ENCODE measurements at places on chromosomes 7 and 10. TPM values are rescaled to one million over a fixed set of nuclear protein-coding genes. Genes with fewer than 3 reads are reported as not detected.

DNA sequence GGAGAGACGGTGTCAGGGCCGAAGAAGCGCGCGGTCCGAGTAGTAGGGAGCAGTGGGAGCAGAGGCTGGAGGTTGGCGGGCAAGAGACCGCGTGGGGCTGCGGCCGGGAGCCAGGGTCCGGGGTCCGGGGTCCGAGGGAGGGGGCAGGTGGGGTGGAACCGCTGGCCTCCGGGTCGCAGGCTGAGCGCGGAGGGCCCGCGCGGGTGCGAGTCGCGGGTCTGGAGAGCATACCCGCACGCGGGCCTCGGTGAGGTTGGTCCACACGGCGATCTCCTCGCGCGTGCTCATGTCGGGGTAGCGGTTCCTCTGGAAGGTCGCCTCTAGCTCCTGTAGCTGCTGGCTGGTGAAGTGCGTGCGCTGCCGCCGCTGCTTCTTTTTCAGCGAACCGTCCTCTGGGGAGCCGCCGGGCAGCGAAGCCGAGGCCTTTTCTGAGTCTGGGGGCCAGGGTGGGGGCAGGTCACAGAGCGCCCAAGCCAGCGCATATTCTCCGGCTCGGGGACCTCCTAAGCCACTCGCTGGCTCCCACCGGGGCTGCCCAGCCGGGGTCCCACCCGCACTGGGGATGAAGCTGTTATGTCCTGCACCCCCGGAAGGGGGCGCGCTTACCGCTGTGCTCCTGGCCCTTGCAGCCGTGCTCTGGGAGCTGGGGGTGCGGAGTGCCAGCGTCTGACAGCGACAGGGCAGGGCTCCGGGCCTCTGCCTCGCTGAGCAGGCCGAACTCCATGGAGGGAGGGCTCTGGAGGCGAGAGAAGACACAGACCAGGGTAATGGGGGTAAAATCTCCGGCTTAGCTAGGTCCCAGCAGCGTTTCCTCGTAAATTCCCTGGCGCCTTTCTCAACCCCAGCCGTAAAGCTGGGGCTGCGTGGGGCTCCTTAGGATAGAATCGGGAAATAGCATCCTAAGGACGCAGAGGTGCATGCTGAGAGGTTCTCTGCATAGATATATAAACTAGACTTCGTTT, 5.5 kb downstream of the ELOVL3 start:
- H3K27me3 ChIP-seq = peaks cover 58% of the 10 kb centered on the region
- peak; percentile 65 for DNase-seq
- peak overlapping the region; percentile 68 for H3K4me3 ChIP-seq
- H3K36me3 ChIP-seq = no peaks in the 10 kb centered on the region
- no peak overlapping the region for H3K27ac ChIP-seq

- peak overlapping the region; percentile 95 for H3K4me3 ChIP-seq
- H3K4me1 ChIP-seq = peaks cover 42% of the 10 kb centered on the region
- H3K27ac ChIP-seq = peak overlapping the region; percentile 92
- H3K27me3 ChIP-seq = no peaks in the 10 kb centered on the region
- H3K36me3 ChIP-seq = peaks cover 28% of the 10 kb centered on the region
- DNase-seq = no peak
Observed at GRCh38 chr7:129434675-129435318, 565 bp downstream of the STRIP2 start.

- H3K36me3 ChIP-seq = no peaks in the 10 kb centered on the region
- H3K4me1 ChIP-seq = no peaks in the 10 kb centered on the region
- H3K27ac ChIP-seq = no peak overlapping the region
- H3K27me3 ChIP-seq = no peaks in the 10 kb centered on the region
- no peak for DNase-seq
- no peak overlapping the region for H3K4me3 ChIP-seq
Observed at GRCh38 chr7:24175603-24176002, 108.4 kb upstream of the NPY start.

- H3K4me3 ChIP-seq = peak within 1 kb of the TSS; percentile 71
- peaks cover 17% of the 10 kb centered on the region for H3K27me3 ChIP-seq
- H3K27ac ChIP-seq = peak within 1 kb of the TSS; percentile 59
- H3K4me1 ChIP-seq = peaks cover 55% of the 10 kb centered on the region
- DNase-seq = no peak
- peaks cover 2% of the 10 kb centered on the region for H3K36me3 ChIP-seq
Observed at GRCh38 chr10:49187950-49188761, at the start of gene TMEM273. TSS of gene TMEM273 (minus strand) at chr10:49188391. CDS start at chr10:49188336, 55 bp downstream.

GRCh38 chr10:11204351-11204942, 186.8 kb downstream of the CELF2 start:
- H3K36me3 ChIP-seq = peaks cover 82% of the 10 kb centered on the region
- DNase-seq = no peak
- peaks cover 100% of the 10 kb centered on the region for H3K4me1 ChIP-seq
- H3K27ac ChIP-seq = peak overlapping the region; percentile 60
- no peaks in the 10 kb centered on the region for H3K27me3 ChIP-seq

DNA sequence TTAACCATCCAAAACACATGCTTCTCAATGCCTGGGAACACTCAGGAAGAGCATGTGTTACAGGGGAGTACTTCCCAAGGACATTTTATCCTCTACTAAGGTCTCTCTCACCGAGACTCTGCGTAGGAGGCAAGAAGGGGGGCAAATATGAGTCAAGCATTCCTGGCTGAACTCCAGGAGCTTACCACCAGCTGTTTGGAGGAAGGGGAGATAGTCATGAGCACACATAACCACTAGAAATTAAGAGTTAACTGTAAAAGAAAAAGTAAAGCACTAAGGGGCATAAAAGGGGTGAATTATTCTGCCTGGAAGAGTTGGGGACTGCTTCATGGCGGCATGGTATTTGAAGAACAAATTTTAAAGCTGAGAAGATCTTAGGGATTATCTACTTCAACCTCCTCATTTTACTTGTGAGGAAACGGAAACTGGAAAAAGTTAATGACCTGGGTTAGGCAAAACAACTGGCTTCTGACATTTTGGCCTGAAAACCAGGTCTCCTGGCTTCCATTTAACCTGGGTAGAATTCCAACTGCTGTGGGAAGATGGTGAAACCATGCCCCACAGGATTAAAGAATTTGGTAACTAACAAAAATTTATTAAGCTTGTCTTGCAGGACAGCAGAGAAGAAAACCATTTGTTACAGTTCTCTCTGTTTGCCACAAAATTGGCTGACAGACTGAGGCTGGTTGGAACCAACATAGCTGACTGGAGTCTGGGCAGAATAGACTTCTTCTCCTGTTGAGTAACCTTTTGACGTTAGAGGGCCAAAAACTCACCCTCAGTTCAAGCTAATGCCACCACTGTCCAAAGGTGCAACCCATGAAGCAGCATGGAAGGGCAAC, 85.5 kb downstream of the SLC25A13 start:
- no peak overlapping the region for H3K4me3 ChIP-seq
- peaks cover 6% of the 10 kb centered on the region for H3K36me3 ChIP-seq
- peaks cover 6% of the 10 kb centered on the region for H3K4me1 ChIP-seq
- H3K27ac ChIP-seq = no peak overlapping the region
- no peaks in the 10 kb centered on the region for H3K27me3 ChIP-seq

UCN3 gene
- not detected for total RNA-seq

DNA sequence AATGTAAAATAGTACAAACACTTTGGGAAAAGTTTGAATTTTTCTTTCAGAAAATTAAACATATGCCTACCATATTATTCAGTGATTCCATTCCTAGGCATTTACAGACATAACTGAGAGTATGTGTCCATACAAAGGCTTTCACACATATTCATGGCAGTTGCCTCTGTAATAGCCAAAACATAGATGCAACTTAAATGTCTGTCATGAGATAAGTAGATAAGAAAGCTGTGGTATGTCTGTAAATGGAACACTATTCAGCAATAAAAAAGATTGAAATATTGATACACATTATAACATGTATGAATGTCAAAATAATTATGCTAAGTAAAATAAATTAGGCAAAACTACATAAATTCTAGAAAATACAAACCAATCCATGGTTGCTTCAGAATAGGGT, 964.5 kb upstream of the MBL2 start:
- H3K27ac ChIP-seq = no peak overlapping the region
- no peak for DNase-seq
- no peaks in the 10 kb centered on the region for H3K27me3 ChIP-seq
- no peaks in the 10 kb centered on the region for H3K4me1 ChIP-seq
- no peak overlapping the region for H3K4me3 ChIP-seq

DNA sequence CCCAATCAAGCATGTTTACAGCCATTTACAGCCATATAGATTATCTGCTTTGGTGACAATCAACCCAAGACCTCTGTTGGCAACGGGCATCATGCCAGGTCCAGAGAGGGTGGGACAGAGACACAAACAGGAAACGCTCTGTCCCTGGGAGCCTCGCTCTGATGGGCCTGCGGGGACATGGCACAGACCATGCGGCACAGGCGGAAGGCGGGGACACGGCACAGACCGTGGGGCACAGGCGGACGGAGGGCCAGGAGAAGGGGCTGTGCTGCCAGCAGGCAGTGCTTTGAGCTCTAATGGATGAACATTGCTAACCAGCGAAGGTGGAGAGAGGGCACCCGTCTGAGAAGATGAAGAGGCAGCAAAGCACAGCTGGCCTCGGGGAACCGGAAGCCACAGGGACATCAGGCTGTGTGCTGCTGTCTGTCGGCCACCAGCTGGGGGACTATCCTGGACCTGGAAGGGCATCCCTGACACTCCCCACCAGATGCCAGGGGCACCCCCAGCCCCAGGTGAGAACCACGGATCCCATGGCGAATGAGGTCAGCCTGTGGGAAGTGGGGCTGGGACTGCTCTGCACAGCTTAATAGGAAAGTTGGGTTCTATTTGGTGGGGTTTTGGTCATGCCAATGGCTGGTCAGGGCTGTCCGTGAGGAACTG, 61.0 kb downstream of the DIP2C start:
- H3K27ac ChIP-seq = no peak overlapping the region
- no peak for DNase-seq
- H3K4me3 ChIP-seq = no peak overlapping the region
- H3K27me3 ChIP-seq = peaks cover 6% of the 10 kb centered on the region
- H3K4me1 ChIP-seq = no peaks in the 10 kb centered on the region

GRCh38 chr7:5422396-5423305, 983 bp downstream of the TNRC18 start:
- peaks cover 17% of the 10 kb centered on the region for H3K4me1 ChIP-seq
- no peak for DNase-seq
- no peak overlapping the region for H3K27ac ChIP-seq
- peak overlapping the region; percentile 56 for H3K4me3 ChIP-seq

DGKI gene
- total RNA-seq = 30.2 TPM

GRCh38 chr7:2472739-2473138, 3.5 kb downstream of the GRIFIN start:
- no peak overlapping the region for H3K27ac ChIP-seq
- peaks cover 6% of the 10 kb centered on the region for H3K27me3 ChIP-seq
- no peak overlapping the region for H3K4me3 ChIP-seq
- peaks cover 5% of the 10 kb centered on the region for H3K4me1 ChIP-seq
- H3K36me3 ChIP-seq = no peaks in the 10 kb centered on the region
- DNase-seq = no peak

- H3K4me3 ChIP-seq = no peak overlapping the region
- H3K27ac ChIP-seq = no peak overlapping the region
- no peaks in the 10 kb centered on the region for H3K4me1 ChIP-seq
- DNase-seq = no peak
- H3K36me3 ChIP-seq = no peaks in the 10 kb centered on the region
- no peaks in the 10 kb centered on the region for H3K27me3 ChIP-seq
Observed at GRCh38 chr10:80976658-80977057, 439.0 kb downstream of the SH2D4B start.

DNA sequence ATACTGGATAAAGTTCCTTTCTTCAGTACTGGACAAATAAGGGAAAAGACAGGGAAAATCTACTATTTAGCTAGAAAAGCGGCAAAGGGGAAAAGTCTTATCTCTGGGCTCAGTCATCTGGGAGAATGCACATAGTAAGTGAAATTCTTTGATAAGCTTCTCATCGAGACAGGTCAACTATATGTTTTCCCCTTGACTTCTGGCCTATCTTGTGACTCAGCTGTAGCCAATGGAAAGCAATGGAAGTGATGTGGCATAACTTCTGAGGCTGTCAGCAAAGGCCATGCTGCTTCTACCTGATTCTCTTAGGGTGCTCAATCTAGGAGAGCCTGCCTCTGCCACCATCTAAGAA, 91.9 kb downstream of the PCGF5 start:
- H3K36me3 ChIP-seq = no peaks in the 10 kb centered on the region
- DNase-seq = no peak
- H3K27me3 ChIP-seq = peaks cover 9% of the 10 kb centered on the region
- peaks cover 10% of the 10 kb centered on the region for H3K4me1 ChIP-seq
- no peak overlapping the region for H3K4me3 ChIP-seq

- DNase-seq = no peak
- H3K36me3 ChIP-seq = no peaks in the 10 kb centered on the region
- no peak overlapping the region for H3K27ac ChIP-seq
- H3K4me3 ChIP-seq = no peak overlapping the region
- no peaks in the 10 kb centered on the region for H3K4me1 ChIP-seq
Observed at GRCh38 chr10:25778646-25779045, 155.4 kb upstream of the MYO3A start.

GRCh38 chr10:16943295-16944285, 126.4 kb upstream of the RSU1 start:
- no peak overlapping the region for H3K27ac ChIP-seq
- no peak for DNase-seq
- no peaks in the 10 kb centered on the region for H3K4me1 ChIP-seq
- H3K36me3 ChIP-seq = no peaks in the 10 kb centered on the region

All from activated T-helper 1 cell treated with anti-CD3 and anti-CD28 coated beads, Interleukin-12 subunit alpha, Interleukin-12 subunit beta, Interleukin-2, Interleukin-4 antibody, amounts not matched to agents 30 ng/mL and 10 ng/mL and 1 ng/mL, durations not matched to agents 14 hours and 24 hours and 36 hours (primary cell).